Uterine smooth muscle cell (primary cell): ENCODE measurements at places on chromosomes 1 and 21. TPM values are rescaled to one million over a fixed set of nuclear protein-coding genes. Genes with fewer than 3 reads are reported as not detected.

Gene RAB3B
- total RNA-seq = 24.7 and 43.3 TPM in 2 replicates

Gene OR2T29
- total RNA-seq = not detected in 2 replicates

Gene SPRR2A
- total RNA-seq = not detected in 2 replicates

Gene CHIA
- not detected in 2 replicates for total RNA-seq

Gene SMIM34
- not detected in 2 replicates for total RNA-seq

Gene KRTAP10-1
- total RNA-seq = not detected in 2 replicates

Gene GPR37L1
- not detected in 2 replicates for total RNA-seq

Gene ZNF691
- total RNA-seq = 10.0 and 10.4 TPM in 2 replicates

Gene FCRL1
- not detected in 2 replicates for total RNA-seq

Gene SMIM12
- total RNA-seq = 23.5 and 41.2 TPM in 2 replicates

Gene OTUD3
- 6.2 and 8.7 TPM in 2 replicates for total RNA-seq

Gene RERE
- total RNA-seq = 35.5 and 42.5 TPM in 2 replicates

Gene P3R3URF
- total RNA-seq = not detected in 2 replicates

Gene VPS13D
- 32.5 and 38.4 TPM in 2 replicates for total RNA-seq

Gene RSPH1
- total RNA-seq = not detected in 2 replicates

Gene EPS15
- 64.7 and 75.5 TPM in 2 replicates for total RNA-seq

Gene COL11A1
- total RNA-seq = 121 and 214 TPM in 2 replicates

Gene SLC45A3
- 1.9 and 2.0 TPM in 2 replicates for total RNA-seq
